ENCODE measurements at places on chromosomes 1 and 21. TPM values are rescaled to one million over a fixed set of nuclear protein-coding genes. Genes with fewer than 3 reads are reported as not detected.
A peak's percentile ranks its signal among the peaks of the same experiment; 100 is the strongest.

PLPPR4 gene
- 1.2 TPM for total RNA-seq

SGIP1 gene
- 7.3 TPM for total RNA-seq

FCGR3A gene
- 19.8 TPM for total RNA-seq

OR6K3 gene
- not detected for total RNA-seq

C1orf87 gene
- not detected for total RNA-seq

TRPM2 gene
- total RNA-seq, result 10.3 TPM

RC3H1 gene
- total RNA-seq, result 38.0 TPM

GRCh38 chr1:5906966-5907365 is 85.3 kb downstream of the NPHP4 start:
- no peak for DNase-seq

DNA sequence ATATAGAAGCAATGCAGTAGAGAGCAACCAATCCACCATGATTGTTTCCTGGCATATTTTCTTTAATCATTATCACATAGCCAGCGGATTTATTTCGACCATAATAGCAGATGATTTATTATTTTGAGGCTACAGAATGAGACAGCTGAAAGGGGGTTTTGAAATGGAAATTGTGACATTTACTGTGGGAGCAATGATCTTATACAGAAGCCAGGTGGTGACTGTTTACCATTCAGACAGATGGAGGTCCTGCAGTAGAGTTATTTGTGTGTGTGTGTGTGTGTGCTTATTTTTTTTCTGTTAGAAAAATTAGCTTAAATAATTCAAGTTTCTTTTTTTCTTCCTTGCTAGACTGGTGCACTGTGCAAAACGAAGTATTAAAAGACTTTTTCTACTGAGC is 1784.5 kb downstream of the MRPL39 start:
- DNase-seq, result no peak

- DNase-seq, result no peak
Measured at GRCh38 chr1:15951341-15952153, 24.4 kb downstream of the ZBTB17 start.

GRCh38 chr21:41742073-41742875 is 24.6 kb downstream of the RIPK4 start:
- DNase-seq, result peak; percentile 33

DNA sequence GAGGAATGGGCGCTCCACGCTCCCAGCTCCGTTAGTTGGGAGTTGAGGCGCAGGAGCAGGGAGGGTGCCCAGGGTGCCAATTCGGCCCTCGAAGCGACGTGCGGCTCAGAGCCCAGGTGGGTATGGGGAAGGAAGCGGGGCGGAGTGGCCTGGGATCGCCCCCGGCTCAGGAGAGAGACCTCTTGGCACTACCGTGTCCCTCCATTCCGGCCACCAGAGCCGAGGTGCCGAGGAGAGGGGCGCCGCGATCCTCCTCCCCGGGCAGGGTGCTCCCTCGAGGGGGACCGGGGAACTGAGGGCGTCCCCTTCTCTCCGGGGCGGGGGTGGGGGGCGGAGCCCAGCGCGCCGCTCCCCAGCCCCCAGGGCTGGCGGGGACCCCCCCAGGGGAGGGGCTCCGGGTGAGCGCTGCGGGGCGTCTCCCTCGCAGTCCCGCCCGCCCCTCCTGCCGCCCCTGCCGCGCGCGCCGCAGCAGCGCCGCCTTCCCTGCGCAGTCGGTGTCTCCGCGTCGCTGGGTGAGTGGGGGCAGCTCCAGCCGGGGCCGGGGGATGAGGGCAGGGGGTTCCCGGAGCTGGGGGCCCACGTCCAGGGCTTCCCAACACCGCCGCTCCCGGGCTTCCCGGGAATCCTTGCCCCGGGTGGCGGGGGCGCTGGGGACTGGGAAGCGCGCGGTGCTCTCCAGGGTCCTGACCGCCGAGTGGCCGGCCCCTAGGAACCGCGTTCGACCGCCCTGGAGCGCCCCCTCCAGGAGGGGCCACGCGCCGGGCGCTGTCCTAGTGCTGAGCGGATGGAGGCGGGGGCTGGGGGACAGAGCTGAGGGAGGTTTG is at the start of gene HPCA:
HPCA (plus strand) TSS at position 488 of the 824 bp plus-strand sequence. CDS start 2,408 bp downstream, outside the sequence.
- peak; percentile 84 for DNase-seq

DNA sequence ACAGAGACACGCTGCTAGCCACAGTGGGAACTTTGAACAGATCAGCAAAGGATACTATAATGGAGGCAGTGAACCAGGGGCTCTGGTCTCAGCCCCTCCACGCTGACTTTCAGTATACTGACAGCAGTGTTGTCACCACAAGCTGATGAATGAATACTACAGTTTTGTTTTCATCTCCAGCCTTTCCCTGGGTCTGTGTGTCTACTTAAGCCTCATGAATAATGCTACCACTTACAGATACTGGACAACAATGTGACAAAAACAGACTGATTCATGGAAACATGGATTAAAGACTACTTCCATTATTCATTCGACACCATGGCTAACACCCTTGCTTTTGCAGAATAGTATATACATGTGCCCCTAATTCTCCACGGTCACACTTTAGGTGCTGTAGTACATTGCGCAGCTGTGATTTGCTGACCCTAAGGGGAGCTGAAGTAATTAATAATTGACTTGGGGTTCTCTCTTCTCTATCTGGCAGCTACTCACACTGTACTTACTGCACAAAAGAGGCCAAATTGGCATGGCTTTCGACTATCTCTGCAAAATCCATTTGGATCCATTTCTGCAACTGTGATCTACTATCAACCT is 203.2 kb upstream of the LYPLAL1 start:
- no peak for DNase-seq

- no peak for DNase-seq
Measured at GRCh38 chr1:154445040-154445472, 39.9 kb downstream of the IL6R start.

DNA sequence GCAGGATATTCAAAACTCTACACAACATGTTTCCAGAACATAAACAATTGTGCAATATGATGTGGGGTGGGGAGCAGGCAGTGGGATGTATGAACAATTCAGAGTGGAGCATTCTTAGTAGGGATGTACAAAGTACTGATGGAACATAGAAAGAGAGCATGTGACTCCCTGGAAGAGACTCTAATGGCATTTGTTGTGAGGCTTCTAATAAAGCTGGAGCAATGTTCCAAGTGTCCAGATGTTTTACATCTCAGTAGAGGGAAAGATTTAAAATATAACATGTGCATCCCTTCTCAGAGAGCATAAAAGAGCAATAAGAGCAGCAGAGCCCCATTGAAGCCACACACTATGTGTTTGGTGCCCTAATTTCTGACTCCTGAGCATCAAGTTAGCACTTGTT is 116.5 kb downstream of the BRINP2 start:
- no peak for DNase-seq

DNA sequence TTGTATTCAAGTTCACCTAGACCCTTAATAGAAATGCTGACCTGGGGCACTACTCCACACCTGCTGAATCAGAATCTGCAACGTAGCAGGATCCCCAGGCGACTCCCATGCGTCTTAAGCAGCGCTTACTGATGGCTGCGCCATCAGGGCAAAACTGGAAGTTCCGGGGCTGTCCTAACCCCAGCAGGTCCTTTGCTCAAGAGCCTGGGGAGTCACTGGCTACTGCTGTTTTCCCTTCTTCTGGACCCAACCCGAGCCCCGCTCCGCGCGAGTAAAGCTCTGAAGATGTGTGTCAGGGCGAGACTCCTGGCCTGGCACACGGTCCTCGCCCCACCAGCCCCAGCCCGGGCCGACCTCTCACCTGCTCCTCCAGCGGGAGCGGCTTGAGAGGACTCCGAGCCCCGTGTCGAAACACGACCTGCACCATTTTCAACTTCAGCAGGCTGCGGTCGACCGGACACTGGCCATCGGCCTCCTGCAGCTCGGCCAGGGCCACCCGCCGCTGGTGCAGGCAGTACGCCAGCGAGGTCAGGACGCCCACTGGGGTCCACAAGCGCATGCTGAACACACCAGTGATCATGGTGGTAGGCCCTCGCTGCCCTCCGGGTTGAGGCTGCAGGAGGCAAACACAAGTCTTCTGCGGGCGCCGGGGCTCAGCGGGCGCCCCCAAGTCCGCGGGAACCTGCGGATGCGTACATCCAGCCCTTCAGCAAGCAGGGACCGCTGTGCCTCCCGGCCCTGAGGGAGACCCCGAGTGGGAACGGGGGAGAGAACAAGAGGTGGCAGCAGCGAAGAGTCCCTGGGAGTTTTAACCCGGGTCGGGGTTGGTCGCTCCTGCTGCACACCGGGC is 630 bp downstream of the ACP6 start:
- peak; percentile 77 for DNase-seq

DNA sequence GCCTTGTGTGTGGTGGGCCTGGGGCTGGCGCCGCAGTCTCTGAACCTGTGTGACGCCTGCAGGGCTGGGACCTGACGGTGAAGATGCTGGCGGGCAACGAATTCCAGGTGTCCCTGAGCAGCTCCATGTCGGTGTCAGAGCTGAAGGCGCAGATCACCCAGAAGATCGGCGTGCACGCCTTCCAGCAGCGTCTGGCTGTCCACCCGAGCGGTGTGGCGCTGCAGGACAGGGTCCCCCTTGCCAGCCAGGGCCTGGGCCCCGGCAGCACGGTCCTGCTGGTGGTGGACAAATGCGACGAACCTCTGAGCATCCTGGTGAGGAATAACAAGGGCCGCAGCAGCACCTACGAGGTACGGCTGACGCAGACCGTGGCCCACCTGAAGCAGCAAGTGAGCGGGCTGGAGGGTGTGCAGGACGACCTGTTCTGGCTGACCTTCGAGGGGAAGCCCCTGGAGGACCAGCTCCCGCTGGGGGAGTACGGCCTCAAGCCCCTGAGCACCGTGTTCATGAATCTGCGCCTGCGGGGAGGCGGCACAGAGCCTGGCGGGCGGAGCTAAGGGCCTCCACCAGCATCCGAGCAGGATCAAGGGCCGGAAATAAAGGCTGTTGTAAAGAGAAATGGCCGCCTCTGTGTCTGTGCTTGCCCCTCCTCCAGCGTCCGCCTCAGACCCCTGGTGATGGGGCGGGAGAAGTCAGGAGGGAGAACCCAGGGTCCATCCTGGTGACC is 788 bp downstream of the ISG15 start:
- peak; percentile 52 for DNase-seq

- no peak for DNase-seq
Measured at GRCh38 chr21:34511787-34512455, at the start of gene KCNE1. TSS of gene KCNE1 (minus strand) at chr21:34512210. CDS start at chr21:34449634, 62,576 bp downstream.

GRCh38 chr1:89578946-89579684 is 53.8 kb upstream of the LRRC8C start:
- no peak for DNase-seq

DNA sequence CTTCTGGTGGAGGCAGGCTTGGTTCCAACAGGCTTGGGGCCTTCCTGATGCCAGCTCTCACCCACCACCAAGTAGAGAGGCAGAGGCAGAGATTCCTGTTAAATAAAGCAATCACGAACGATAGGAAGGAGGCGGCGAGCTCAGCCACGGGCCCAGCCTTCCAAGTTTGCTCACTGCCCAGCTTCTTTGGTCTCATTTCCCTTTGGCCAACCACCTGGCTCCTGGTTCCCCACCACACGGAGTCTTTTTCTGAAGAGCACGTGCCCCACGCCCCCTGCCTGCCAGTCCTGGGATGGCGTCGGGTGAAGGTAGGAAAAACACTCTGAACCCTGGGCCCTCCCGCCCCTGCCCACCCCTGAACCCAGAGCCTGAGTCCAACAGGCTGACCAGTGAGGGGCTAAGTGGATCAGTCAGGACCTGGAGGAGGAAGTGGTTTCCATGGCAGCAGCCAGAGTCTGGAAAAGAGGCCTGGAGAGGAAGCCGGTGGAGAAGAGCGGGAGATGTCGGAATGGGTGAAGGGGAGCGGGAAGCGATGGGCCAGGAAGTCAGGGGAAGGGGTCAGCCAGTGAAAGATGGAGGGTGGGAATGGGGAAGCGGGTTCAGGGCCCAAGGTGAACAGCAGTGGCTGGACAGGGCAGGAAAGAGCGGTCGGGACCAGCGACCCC is 158.2 kb upstream of the KLHDC7A start:
- DNase-seq, result no peak

DNA sequence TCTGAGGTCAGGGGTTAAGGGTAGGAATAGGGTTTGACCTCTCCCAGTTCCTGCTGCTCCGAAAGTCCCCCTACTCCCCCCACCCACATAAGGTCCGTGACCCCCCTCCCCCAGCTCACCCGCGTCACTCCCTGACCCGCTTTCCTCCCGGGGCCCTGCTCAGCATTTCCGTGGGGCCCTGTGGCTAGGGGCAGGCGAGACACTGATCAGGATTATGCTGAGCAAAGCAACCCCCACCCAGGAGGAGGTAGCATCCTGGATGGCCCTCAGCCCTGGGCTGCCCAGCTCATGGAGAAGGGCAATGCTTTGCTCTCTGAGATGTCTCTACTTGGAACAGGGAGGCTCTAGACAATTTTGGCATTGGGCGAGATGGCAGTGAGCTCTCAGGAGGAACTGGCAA is 3.7 kb downstream of the RORC start:
- no peak for DNase-seq

DNA sequence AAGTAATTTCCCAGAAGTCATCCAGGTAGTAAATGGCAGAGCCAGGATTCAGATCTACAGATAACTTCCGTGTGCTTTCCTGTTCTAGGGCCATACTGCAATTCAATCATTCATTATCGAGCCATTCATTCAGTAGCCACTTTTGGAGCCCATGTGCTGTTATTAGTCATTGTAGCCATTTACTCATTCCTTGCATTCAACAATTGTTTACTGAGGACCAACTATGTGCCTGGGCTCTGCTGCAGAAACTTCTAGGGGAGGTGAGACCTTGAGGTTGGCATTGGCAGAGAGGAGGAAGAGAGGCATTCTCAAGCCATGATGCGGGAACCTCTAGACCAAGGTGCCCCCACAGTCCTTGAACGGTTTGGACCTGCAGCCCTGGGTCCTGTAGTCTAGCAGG is 27.9 kb downstream of the EPHB2 start:
- no peak for DNase-seq

- peak; percentile 46 for DNase-seq
Measured at GRCh38 chr1:15758343-15758931, at the start of gene FBLIM1. TSS of gene FBLIM1 (plus strand) at chr1:15758795. CDS start at chr1:15764984, 6,189 bp downstream.

GRCh38 chr1:83883979-83884378 is 115.0 kb downstream of the TTLL7 start:
- no peak for DNase-seq

DNA sequence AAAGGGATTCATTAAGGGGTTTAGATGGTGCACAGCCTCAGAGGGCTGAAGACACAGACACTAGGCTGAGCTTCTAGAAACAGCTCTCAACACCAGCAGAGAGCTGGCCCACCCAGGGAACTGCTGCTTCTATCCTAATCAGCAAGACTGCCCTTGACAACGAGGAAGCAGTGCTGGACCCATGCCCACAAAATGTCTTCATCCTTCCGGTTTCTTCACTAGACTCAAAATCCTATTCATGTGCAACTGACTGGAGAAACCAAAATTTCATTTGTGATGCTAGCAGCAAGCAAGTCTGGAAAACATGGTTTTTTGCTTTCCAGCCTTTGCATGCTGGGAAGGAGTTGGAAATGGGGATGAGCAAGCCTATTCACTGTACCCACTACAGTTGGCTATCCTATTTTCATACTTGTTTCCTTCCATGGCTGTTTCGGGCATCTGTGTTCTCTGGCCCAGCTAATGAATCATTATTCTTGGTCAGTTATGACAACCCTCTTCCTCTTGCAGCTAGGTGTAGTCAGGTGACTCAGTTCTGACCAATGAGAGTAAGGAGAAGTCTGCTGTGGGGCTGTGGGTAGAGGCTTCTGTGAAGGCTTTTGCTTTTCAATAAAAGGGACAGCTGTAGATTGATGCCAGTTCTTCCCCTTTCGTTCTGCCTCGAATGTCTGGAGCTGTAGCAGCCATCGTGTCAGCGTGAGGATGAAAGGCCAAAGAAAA is 14.6 kb upstream of the TMEM61 start:
- DNase-seq, result peak; percentile 54

Data from mucosa of descending colon (tissue), 3 donors.